ENCODE measurements at places on chromosomes 2 and 18.

GRCh38 chr2:137910641-137911040 is 53.6 kb upstream of the HNMT start:
- no peak for DNase-seq

- no peak for DNase-seq
These were observed 598 bp upstream of the CEP68 start for GRCh38 chr2:65055422-65056214.

DNA sequence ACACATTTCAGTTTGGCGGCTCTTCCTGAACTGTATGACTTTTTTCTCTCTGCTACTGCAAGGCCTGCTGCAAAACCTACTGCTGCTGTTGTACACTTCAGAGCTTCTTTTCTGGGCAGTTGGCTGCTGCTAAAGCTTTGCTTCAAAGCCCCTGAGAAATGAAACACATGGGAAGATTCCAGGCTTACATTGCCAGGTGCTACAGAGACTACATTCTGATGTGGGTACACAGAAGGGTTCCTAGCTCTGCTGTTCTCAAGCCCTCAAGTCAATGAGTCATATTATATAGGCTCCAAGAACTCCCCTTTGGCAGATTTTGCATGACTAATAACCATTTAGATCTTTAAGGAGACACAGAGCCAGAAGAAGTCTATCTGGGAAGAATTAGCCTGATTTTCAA is 12.9 kb upstream of the PGAP1 start:
- DNase-seq: no peak

DNA sequence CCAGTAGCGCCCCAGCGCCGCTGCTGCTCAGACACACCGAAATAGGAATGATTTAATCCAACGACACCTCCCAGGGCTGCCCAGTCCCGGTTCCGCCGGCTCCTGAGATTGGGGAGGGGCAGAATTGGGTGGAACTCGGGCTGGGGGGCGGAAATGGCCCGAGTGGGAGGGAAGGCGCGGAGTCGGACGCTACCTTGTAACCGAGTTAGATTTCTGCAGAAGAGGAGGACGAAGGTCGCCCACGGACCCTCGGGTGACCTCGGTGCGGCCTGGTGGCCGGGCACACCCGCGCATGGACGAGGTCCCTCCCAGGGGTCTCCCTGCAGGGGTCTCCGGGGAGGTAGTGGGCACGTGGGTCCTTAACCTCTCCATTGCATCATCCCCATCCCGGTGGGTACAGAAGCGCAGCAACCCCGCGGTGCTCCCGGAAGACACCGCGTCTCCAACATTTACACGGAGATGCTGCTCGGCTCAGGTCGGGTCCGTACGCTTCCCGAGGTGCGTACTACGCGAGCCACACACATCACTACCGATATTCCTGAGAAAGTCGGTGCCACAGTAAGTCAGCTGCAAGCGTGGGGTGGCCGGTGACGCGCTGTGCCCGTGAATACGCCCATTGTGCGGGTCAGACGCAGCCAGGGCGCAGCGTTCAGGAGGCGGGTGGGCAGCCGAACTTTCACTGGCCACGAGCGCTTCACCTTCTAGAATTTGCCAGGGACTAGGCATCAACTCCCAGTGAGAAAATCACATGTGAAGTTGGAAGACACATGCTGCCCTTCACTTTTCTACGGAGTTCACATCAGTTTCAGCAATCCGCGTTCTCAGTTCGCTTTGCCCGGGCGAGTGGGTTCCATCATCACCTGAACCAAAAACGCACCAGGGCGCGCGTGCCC is 3.0 kb downstream of the ZNF516 start:
- DNase-seq: no peak

- DNase-seq: peak; percentile 44
These were observed 383.7 kb downstream of the ZNF521 start for GRCh38 chr18:24968238-24968775.

DNA sequence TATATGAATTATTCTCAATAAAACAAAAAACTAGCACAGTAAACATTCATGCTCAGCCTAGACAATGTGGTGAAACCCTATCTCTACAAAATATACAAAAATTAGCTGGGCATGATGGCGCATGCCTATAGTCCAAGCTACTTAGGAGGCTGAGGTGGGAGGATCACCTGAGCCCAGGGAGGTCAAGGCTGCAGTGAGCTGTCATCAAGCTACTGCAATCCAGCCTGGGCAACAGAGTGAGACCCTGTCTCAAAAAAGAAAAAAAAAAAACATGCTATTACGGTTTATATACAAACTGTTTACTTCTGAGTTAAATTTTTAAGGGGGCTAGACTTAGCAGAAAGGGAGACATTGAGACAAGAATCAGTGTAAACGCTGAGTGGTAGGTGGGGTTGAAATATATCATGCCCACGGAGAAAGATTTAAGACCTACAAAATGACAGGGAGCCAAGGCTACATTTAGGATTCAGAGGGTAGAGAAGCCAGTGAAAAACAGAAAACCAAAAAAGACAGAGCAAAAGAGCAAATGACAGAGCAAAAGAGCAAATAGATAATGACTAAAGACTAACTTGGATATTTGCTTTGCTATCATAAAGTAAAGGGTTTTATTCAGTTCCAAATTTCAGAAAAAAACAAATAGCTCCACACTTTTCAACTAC is 7.5 kb downstream of the TTC32 start:
- DNase-seq: no peak

- no peak for DNase-seq
These were observed 231.1 kb downstream of the DYSF start for GRCh38 chr2:71684226-71685072.

DNA sequence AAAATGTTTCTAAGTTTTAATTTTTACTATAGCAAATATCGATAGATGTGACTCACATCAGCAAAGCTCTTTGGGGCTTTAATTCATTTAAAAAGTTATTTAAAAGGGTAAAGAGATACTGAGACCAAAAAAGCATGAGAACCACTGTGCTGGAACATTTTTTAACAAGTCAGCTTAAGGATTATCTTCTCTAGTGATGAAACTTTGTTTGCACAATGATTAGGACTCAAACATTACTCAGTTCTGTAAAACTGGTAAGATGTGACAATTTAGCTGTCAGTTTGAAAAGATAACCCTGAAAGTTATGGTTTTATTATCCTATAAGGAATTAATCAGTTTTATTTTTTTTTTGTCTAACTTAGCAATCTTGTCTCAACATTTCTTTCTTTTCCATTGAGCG is 301.4 kb downstream of the TSN start:
- DNase-seq: no peak

DNA sequence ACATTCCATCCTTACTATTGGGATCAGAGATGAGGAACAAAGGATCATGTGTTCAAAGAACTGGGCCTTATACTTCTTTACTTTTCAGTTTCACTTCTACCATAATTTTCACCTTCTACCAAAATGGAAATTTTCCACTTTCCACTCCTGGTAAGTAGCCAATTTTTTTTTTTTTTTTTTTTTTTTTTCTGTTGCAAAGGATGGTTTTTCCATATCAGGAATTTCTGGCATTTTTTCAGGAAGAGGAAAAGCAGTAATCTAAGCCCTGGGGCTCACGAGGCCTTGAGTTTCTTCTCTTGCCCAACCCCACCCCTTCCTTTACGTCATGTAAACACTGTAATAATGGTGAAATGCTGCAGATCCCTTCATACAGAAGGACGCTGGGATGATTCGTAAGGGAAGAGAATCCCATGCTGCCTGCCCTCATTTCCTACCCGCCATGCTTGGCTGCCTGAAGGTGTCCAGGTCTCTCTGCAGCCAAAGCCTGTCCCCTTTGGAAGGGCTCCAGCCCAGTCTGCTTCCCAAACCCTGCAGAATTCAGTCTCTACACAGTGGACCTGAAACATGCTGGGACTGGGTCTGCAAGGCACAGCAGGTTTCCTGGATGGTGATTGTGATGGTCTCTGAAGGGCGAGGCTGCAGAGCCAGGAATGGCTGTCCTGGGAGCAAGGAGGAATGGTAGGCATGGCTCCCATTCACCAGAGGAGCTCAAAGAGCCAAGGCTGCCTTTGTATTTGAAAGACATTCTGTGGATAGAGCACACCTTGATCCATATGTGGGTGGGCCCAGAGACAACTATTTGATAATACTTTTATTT is 57.0 kb downstream of the EFR3B start:
- DNase-seq: peak; percentile 49

DNA sequence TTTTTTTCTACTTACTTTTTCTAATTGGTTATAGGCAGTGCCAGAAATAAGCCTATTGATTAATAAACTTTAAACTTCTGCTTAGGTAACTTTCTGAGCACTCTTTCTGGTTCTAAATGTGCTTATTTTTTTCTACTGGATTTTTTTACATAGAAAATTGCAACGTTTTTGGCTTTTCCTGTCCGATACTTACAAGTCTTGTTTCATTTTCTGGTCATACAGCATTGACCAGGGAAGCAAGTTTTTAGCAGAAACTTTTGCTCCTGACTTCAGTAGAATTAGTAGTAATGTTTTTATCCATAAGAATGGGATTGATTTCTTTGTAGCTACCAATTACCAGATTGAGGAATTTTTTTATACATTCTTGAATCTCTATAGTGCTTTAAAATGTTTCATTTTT is 36.9 kb downstream of the NCKAP5 start:
- no peak for DNase-seq

DNA sequence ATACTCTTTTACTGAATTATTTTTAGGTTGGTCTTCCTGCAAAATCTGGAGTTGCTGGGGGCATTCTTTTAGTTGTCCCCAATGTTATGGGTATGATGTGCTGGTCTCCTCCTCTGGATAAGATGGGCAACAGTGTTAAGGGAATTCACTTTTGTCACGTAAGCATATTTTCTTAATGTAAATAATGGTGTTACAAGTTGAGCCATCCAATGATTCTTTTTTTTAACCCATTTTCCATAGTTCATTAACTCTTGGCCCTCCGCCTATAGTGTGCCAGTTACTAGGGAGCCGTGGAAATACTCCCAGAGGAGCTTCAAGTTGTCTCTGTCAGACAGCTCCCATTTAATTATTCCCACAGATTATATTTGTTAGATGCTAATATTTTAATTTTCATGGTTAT is 49.8 kb downstream of the GLS start:
- DNase-seq: no peak

DNA sequence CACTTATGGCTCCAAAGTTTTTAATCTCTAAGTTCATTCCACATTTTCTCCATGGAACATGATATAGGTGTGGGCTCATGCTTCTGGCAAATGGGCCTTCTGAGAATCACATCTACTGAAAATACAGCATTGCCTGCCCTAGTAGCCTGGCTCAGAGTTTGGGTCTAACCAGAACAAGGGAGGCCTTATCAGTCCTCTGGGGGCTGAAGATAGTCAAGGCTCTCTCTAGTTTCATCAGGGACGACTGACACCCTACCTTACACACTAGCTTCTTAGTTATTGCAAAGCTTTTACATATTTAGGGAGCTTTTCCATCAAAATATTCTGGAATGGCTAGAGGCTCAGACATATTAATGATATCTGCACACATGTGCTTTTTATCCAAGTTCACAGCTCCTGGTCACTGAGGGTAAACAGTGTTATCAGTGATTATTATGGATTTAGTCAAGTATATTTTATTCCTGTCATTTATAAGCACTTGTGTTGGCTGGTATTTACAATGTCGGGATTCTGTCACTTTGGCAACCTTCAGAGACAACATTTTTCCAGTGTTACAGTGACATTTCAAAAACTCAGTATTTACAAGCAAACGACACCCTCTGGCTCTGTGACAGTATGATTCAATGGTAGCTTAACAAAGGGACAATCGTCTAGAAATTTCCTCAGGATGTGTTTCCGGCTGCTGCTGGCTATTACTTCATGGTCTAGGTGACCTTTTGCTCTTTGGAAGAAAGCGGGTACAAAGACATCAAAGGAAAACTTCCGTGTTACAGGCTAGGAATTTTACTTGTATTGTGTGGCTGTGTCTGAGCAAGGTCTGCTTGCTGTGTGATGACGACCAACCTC is 200.6 kb downstream of the TCF4 start:
- no peak for DNase-seq
